ENCODE measurements at places on chromosomes 4 and X.
A peak's percentile ranks its signal among the peaks of the same experiment; 100 is the strongest.

- no peak for DNase-seq
These were observed 29.3 kb upstream of the HGFAC start for GRCh38 chr4:3412257-3413020.

DNA sequence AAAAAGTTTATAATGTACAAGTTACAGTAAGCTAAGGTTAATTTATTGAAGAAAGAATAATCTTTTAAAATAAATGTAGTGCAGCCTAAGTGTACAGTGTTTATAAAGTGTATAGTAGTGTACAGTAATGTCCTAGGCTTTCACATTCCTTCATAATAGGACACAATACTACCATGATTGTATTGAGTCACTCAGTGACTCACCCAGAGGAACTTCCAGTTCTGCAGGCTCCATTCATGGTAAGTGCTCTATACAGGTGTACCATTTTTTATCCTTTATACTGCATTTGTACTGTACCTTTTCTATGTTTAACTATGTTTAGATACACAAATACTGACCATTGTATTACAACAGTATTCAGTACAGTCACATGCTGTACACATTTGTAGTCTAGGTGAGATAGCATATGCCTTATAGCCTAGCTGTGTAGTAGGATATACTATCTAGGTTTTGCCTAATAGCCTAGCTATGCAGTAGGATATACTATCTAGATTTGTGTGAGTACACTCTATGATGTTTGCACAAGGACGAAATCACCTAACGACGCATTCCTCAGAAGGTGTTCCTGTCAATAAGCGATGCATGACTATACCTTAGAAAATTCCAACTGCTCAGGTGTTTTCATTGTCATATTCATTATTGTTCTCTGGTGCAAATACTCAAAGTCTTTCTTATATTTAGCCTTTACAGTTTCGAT, 5.5 kb upstream of the TMEM255A start:
- DNase-seq, result no peak

DNA sequence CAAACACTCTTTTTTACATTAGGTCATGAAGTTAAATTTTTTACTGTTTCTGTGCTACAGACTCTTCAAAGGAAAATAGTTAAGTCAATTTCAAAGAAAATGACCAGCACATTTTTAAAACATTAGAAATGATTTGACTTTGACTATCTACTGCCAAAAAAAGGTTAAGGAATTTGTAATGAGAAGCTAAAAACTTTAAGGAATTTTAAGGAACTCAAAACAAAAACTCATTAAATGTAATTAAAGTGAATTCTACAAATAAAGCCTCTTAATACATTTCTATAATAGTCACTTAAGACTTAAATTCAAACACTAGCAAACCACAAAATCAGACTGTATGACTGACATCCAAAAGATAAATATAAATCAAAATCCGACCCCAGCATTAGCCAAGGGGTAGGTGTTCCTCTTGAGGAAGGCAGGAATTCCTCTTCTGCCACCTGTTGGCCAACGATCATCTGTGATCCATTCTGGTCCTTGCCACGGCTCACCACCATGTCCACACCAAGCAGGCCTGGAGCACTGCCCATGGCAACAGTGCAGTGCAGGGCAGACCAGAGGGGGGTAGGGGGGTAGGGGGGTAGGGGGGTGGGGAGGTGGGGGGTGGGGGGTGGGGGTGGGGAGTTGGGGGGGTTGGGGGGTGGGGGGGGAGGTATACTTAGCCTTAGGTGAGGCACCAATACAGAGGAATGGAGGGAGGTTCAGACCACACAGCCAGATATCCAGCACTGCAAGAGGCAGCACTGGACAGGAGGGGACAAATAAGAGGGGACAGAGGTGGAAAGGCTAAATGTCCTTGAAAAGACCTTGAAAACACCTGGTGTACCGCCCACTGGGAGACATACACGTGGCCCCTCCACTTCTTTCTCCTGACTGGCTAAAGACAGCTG, 287.4 kb downstream of the CHIC1 start:
- peak; percentile 72 for DNase-seq

- no peak for DNase-seq
These were observed 241.2 kb downstream of the BCOR start for GRCh38 chrX:39856472-39857121.

GRCh38 chr4:177902386-177902785, 460.1 kb upstream of the AGA start:
- no peak for DNase-seq

GRCh38 chrX:64976673-64977040, 407 bp upstream of the ZC4H2 start:
- DNase-seq, result no peak

- no peak for DNase-seq
These were observed 390.3 kb downstream of the SH2D1A start for GRCh38 chrX:124736553-124737270.

GRCh38 chrX:142593361-142593862, 388.3 kb upstream of the MAGEC2 start:
- no peak for DNase-seq

DNA sequence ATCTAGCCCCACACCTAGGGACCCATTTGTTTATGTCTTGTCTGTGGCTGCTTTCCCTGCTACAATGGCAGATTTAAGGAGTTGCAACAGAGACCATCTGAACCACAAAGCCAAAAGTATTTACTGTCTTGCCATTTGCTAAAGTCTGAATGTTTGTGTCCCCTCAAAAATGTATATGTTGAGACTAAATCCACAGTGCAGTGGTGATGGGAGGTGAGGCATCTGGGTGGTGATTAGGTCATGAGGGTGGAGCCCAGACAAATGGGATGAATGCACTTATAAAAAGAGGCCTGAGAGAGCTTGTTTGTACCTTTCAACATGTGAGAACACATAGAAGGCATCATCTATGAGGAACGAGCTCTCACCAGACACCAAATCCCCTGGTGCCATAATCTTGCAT, 137.3 kb downstream of the TMEM144 start:
- no peak for DNase-seq

DNA sequence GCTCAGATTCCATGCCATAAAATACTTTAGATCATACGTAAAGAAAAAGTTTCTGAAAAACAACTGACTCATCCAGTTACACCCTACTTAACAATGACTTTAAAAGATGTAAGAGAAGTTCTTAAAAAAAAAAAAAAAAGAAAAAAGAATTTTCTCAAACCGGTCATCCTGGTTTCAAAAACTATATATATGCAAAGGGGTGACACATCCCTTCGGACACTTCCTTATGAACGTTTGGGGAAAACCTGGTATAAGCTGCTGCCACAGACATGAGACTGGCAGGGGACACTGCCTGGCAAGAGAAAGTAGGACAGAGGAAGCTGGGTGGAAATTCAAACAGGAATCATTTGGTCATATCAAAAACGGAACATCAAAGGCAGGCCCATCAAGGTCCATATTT, 81.2 kb upstream of the PRSS48 start:
- DNase-seq, result no peak

DNA sequence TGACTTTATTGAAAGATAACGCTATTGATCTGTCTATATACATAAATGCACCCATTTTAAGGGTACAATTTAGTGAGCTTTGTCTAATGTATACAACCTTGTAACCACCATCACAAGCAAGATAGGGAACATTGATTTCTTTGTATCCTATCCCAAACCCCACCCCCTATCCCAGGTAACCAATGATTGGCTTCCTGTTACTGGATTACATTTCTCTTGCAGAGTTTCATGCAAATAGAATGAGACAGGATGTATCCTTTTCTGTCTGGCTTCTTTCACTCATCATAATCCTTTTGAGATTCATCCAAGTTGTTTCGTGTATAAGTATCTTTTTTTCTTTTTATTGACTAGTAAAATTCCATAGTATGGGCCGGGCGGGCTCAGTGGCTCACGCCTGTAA, 1.6 kb upstream of the GRIPAP1 start:
- no peak for DNase-seq

- DNase-seq, result no peak
These were observed 82.4 kb downstream of the HTRA3 start for GRCh38 chr4:8351931-8352367.

- no peak for DNase-seq
These were observed 249.2 kb upstream of the TRAM1L1 start for GRCh38 chr4:117334451-117335188.

- no peak for DNase-seq
These were observed 123.6 kb downstream of the SHROOM3 start for GRCh38 chr4:76558396-76559235.

- DNase-seq, result no peak
These were observed 219.0 kb upstream of the EMCN start for GRCh38 chr4:100736641-100737451.

- no peak for DNase-seq
These were observed 146.7 kb downstream of the PJA1 start for GRCh38 chrX:69018416-69019072.

- peak; percentile 7 for DNase-seq
These were observed 567.7 kb downstream of the MAGEB5 start for GRCh38 chrX:26783512-26784225.

DNA sequence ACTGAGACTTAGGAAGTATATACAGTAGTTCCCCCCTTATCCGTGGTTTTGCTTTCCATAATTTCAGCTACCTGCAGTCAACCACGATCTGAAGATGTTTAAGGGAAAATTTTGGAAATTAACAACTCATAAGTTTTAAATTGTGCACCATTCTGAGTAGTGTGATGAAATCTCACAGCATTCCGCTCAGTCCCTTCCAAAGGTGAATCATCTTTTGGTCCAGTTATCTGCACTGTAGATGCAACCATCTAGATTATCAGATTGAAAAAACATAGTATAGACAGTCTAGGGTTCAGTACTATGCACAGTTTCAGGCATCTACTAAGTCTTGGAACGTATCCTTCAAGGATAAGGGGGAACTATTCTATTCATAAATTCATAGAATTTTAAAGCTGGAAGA, 109.0 kb downstream of the ANXA3 start:
- no peak for DNase-seq

DNA sequence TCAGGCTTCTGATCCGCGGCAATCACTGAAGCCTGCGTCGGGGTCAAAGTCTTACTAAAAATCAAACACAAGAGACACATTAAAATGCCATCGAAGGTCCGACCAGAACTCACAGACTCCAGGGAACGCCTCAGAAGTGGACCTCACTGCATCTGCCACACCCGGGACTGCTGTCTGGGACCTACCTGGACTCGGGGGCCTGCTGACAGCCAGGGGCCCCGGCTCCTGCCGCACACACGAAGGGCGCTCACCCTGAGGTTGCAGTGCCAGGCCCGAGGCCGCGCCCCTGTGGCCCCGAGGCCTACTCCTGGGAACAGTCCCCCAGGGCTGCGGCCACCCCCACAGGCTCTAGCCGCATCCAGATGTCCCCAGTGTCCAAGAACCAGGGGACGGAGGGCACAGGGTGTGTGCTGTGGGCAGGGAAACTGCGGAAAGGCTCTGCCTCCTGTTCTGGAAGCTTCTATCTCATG, 7.4 kb downstream of the CTBP1 start:
- DNase-seq, result peak; percentile 72

DNA sequence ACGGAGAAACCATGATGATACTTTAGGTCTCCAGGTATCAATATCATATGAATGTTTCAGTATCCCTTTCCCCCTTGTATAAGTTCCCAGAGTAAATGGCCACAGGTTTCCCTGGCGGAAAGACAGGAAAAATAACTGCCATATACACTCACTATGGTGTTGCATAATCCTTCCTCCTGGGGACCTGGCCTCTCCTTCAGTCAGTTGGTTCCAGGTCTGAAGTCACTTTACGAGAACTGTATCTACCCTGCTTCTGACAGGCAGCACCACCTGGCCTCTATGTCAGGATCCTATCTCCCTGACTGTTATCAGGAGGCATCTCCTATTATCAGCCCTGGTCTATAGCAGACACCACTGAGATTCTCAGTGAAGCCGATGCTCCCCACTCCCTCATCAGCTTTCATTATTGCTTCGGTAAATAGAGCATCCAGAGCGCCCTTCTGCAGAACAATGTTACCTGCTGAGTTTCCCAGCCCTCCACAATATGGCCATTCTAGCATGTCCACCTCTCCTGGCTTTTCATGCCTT, 22.6 kb downstream of the HAUS3 start:
- DNase-seq, result no peak

- DNase-seq, result no peak
These were observed 39.6 kb downstream of the DGKK start for GRCh38 chrX:50430917-50431575.

GRCh38 chr4:90028460-90028859, 98.7 kb upstream of the CCSER1 start:
- no peak for DNase-seq

DNA sequence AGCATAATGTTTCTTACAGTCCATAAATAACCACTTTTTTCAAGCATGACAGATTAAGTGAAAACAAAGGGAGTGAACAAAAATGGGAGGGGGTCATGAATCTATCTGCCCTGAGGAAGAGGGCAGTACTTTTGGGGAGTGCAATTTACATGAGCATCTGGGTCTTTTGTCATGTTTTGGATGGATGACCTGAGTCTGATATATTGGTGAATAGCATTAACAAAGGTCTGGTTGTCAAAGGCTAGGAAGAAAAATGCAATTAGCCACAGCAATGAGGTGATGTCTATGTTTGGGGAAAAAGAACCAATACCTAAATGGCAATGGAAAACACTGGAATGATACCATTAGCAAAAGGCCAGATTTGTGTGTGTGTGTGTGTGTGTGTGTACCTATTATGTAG, 15.1 kb upstream of the MAD2L1 start:
- DNase-seq, result no peak

DNA sequence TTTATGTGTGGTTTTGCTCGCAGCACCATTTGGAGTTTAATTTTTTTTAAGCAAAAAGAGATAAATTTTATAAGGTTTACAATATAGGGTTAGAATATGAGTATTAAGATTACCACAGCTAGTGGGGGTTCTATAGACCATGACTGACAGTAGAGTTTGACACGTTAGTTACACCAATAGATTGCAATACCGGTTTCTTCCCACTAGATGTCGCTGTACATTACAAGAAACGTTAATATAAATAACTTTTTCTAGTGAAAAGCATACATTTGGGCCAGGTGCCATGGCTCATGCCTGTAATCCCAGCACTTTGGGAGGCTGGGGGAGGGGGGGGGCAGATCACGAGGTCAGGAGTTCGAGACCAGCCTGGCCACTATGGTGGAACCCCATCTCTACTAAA, 433.6 kb downstream of the MAGEB5 start:
- no peak for DNase-seq

- no peak for DNase-seq
These were observed 36.5 kb upstream of the KLHL2 start for GRCh38 chr4:165170819-165171218.

- no peak for DNase-seq
These were observed 26.9 kb downstream of the DCHS2 start for GRCh38 chr4:154464654-154465053.

- no peak for DNase-seq
These were observed 84.3 kb downstream of the GPC4 start for GRCh38 chrX:133330956-133331355.

DNA sequence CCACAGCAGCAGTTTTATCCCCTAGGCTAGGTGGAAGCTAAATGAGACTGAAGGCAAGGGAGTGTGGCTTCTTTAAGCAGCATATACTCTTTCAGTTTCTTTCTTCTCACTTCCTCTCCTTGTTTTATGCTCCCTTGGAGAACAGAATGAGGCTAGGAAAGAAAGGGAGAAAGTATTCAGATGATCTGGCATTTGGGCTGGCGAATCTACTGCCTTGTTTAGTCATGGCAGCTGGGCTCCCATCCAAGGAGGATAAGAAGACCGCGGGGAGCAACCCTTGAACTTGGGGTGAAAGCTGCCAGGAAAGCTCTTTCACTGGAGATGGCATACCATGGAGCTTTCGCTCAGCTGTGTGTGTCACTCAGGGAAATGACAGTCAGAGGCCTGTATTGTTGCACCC, 72.1 kb downstream of the ARHGEF38 start:
- peak; percentile 35 for DNase-seq

All from pancreas (tissue), 10 donors.